ENCODE measurements at places on chromosomes 16 and 17. TPM values are rescaled to one million over a fixed set of nuclear protein-coding genes. Genes with fewer than 3 reads are reported as not detected.
A peak's percentile ranks its signal among the peaks of the same experiment; 100 is the strongest.

Gene CNTNAP4
- not detected for total RNA-seq

- DNase-seq, result no peak
These were observed 54.5 kb upstream of the MRC2 start for GRCh38 chr17:62572888-62573401.

DNA sequence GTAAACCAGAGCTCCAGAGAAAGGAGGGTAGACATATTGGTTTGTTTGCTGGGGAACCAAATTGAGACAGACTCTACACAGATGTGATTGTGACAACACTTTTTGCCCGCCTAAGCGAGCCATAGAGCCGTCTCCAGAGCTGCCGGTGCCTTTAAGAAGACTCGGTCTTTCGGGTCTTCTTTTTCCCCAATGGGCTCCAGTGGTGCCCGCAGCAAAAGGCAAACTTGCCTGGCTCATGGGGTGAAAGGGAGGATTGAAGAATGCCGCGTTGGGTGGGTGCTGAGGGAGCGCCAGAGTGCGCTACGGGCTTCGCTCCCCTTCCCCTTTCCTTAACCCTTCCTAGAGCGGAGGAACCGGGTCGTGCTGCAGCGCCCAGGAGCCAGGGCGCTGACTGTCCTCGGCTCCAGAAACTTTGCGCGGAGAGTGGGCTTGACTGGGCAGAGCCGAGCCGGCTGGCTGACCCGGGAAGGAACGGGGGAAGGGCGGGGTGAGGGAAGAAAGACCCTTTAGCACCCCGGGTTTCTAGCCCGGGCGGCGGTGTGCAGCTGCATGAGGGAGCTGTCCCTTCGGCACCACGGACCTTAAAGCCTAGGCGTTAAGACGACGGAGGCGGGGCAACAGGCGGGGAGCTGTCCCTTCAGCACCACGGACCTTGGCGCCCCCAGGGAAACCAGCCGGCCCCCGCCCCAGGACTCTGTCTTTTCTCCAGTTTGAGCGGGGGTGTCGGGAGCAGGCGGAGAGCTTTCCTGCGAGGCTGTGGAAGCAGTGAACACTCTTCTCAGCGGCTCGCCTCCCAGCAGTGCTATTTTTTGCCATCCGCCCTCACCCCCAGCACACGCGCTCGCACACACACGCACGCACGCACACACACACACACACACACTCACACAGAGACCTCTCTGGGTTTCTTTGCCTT is at the start of gene CACNG3:
Gene CACNG3 (plus strand): TSS at position 880 of the 916 bp plus-strand sequence. CDS start 420 bp downstream, outside the sequence.
- peak; percentile 58 for DNase-seq

- no peak for DNase-seq
These were observed 59.5 kb downstream of the CHD9NB start for GRCh38 chr16:52993179-52993578.
